EH (cell line): ENCODE measurements at places on chromosomes 11 and 22.

- DNase-seq: no peak
Observed at GRCh38 chr11:342328-342727, 21.7 kb upstream of the IFITM3 start.

- no peak for DNase-seq
Observed at GRCh38 chr11:9070749-9071491, 20.5 kb downstream of the SCUBE2 start.

DNA sequence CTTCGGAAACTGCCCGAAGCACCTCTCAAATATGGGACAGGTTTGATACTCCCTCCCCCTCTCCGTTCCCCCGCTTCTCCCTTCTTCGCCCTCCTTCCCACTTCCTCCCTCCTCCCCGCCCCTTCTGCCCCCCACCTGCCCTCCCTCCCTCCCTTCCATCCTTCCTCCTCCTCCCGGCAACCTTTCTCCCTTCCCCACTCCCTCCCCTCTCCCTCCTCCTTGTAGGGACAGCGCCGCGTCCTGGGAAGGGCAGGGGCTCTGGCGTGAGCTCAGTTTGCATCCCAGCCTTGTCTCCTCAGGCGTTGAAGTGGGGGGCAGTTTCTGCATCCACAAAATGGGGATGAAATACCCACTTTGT lies 6.1 kb upstream of the NFAM1 start:
- DNase-seq: no peak

GRCh38 chr11:119810478-119811232 lies 81.7 kb upstream of the NECTIN1 start:
- DNase-seq: peak; percentile 3

DNA sequence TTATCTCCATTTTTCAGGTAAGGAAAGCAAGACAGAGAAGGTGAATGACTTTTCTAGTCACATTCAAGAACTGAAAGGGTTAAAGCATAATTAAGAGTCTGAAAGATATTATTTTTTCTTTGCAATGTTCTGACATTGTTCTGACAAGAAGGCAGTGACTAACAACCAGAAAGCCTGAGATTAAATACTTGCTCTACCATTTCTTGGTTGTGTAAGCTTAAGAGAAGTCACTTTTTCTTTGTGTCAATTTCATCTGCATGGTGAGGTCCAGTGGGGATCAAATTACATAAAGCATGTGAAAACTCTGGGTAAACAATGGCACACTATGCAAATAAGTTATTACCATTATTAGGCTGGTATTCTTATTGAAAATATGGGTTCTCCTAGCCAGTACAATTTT lies 73.7 kb downstream of the PHF21A start:
- peak; percentile 15 for DNase-seq

GRCh38 chr11:21456186-21456585 lies 736.7 kb upstream of the ANO5 start:
- DNase-seq: no peak
